Central memory CD4-positive, alpha-beta T cell (primary cell): ENCODE measurements at places on chromosomes 1 and 21.
A peak's percentile ranks its signal among the peaks of the same experiment; 100 is the strongest.

- no peak for DNase-seq
Observed at GRCh38 chr1:113423826-113424225, 33.5 kb downstream of the MAGI3 start.

GRCh38 chr1:13754510-13755103 is 54.6 kb downstream of the PRDM2 start:
- no peak for DNase-seq

GRCh38 chr1:182244451-182244850 is 147.1 kb downstream of the GLUL start:
- no peak for DNase-seq

GRCh38 chr1:43466403-43466802 is 12.7 kb upstream of the HYI start:
- no peak for DNase-seq

GRCh38 chr1:19476450-19477190 is 8.7 kb downstream of the CAPZB start:
- DNase-seq, result peak; percentile 48

GRCh38 chr1:32406629-32407111 is 12.4 kb upstream of the BSDC1 start:
- no peak for DNase-seq

- DNase-seq, result no peak
Observed at GRCh38 chr1:182817802-182818201, 21.3 kb upstream of the DHX9 start.

DNA sequence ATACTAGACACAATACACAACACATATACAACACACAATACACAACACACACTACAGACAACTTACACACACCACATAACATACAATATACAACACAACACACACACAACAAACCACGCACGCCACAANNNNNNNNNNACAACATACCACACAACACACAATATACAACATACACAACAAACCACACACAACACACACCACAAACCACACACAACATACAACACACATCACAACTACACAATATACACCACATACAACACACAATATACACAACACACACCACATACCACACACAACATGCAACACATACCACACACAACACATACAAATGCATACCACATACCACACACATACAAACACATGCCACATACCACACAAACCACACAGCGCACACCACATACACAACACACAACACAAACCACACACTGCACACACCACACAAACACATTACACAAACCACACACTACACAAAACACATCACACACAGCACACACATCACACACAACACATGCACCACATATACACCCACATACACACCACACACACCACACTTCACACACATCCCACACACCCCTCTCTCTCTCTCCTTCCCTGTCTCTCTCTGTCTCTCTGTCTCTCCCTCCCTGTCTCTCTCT is 108.3 kb downstream of the ETS2 start:
- DNase-seq, result no peak

GRCh38 chr1:211520641-211521040 is 28.7 kb upstream of the RD3 start:
- DNase-seq, result no peak

DNA sequence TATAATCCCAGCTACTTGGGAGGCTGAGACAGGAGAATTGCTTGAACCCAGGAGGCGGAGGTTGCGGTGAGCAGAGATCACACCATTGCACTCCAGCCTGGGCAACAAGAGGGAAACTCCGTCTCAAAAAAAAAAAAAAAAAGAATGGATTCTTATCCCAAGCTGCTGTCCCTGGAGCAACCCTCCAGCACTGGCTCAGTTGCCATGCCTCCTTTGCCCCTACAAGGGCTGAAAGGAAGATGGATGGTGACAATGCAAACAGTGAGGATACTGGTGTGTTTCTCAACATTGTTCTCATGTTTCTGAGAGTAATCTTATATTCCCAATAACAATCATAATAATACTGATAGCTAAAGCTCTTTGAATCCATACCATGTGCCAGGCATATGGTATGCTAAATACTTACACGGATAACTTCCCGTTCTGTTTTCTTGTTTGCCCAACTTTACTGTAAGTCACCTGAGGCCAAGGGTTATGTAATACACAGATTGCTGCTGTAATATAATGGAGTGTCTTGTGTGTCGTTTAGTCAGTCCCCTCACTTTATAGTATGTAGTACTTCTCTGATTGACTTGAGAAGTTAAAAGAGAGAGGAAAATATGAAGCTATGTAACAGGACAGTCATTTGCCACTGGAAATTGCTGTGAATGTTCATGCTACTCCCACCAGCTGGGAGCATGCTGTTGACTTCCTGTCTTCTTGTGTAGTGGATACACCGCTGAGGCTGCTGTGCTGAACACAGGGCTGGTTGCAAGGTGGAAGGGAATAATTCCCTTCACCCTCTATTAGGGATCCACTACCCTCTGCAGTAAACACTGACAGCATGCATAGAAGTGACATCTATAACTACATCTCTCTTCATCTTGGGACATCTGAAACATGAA is 153.6 kb downstream of the CNIH3 start:
- DNase-seq, result no peak

- no peak for DNase-seq
Observed at GRCh38 chr1:22741118-22741517, 30.5 kb downstream of the EPHB2 start.

- DNase-seq, result no peak
Observed at GRCh38 chr1:181906631-181907030, 154.9 kb downstream of the ZNF648 start.

DNA sequence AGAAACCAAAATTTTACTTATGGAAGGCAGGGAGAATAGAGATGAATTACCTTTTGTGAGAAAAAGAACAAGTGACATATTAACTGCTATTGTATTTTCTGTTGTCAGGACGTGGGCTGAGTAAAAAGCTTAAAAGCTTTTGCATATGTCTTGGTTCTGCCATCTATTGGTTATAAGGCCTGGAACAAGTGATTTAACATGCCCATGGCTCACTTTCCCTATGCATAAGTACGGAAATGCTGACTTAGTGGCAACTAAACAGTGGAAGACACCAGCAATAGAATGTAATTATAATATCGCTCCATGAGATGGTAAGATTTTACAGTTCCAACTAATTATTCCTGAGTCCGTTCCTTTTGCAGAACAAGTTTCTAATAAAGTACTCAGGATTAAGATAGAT is 6.7 kb upstream of the CTSS start:
- DNase-seq, result no peak

- no peak for DNase-seq
Observed at GRCh38 chr1:81672766-81673165, 128.0 kb upstream of the ADGRL2 start.

DNA sequence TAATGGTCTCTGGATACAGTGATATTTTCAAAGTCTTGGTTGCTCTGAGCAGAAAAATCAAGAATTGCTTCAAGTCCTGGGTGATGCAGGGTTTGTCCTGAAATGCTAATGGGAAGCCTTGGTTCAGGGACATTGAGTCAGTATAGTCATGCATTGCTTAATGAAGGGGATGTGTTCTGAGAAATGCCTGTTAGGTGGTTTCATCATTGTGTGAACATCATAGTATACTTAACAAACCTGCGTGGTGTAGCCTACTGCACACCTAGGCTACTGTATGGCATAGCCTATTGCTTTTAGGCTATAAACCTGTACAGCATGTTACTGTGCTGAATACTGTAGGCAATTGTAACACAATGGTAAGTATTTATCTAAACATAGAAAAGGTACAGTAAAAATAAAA is 36.4 kb downstream of the TBCE start:
- no peak for DNase-seq

- no peak for DNase-seq
Observed at GRCh38 chr1:212574732-212575131, 33.8 kb upstream of the ATF3 start.

- DNase-seq, result no peak
Observed at GRCh38 chr1:70504821-70505193, 93.7 kb downstream of the CTH start.

- no peak for DNase-seq
Observed at GRCh38 chr1:115987623-115988022, 11.3 kb downstream of the SLC22A15 start.

GRCh38 chr1:153774026-153774595 is 1.1 kb upstream of the SLC27A3 start:
- no peak for DNase-seq

DNA sequence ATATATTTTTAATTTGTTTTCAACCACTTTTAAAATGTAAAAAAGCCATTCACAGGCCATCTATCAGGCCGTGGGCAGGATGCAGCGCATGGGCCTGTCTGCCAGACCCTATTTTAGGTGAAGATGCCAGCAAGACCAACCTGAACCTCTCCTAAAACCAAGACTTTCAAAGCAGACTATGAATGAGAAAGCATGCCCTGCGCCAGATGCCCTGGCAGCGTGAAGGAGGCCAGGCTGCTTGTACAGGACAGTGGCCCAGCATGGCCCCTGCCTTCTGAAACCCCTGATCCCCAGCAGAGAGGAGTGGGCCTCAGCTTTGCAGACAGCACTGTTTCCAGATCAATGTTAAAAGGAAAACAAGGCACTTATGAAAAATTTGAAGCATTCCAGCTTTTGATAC is 31.6 kb downstream of the WDR4 start:
- DNase-seq, result no peak

GRCh38 chr1:243256590-243256989 is 749 bp downstream of the SDCCAG8 start:
- DNase-seq, result no peak

- DNase-seq, result no peak
Observed at GRCh38 chr1:1205769-1206375, 520 bp downstream of the TNFRSF18 start.

GRCh38 chr1:45971335-45971734 is 161.1 kb downstream of the PIK3R3 start:
- no peak for DNase-seq

DNA sequence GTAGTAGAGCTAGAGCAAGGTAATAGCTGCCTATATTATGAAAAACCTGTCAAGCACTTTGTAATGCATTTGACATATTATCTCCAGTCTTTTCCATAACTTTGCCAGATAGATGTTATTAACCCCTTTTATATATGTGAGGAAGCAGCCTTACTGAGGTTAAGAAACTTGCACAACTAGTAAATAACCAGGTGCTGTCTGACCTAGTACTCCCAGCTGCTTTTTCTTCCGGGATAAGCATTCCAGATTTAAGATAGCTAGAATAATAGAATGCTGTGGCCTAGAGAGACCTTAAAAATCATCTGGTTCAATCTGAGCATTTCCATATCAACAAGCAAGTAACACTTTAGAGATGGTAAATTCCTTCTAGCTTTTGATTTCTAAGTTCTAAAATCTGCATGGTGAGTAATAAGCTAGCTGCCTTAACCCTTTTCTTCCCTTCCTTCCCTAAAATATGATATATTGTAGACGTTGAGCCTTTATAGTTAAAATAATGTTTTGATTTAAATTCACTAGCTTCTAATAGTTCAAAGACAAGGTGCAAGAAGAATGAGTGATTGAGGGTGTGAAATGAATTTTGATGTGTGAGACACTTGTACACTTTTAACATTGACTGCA is 1.8 kb downstream of the SH3GLB1 start:
- no peak for DNase-seq

- DNase-seq, result no peak
Observed at GRCh38 chr21:39503123-39503762, 51.5 kb downstream of the SH3BGR start.

GRCh38 chr1:160682983-160683865 is 28.4 kb downstream of the CD48 start:
- peak; percentile 42 for DNase-seq

- DNase-seq, result no peak
Observed at GRCh38 chr1:11065796-11066195, 6.0 kb upstream of the SRM start.

DNA sequence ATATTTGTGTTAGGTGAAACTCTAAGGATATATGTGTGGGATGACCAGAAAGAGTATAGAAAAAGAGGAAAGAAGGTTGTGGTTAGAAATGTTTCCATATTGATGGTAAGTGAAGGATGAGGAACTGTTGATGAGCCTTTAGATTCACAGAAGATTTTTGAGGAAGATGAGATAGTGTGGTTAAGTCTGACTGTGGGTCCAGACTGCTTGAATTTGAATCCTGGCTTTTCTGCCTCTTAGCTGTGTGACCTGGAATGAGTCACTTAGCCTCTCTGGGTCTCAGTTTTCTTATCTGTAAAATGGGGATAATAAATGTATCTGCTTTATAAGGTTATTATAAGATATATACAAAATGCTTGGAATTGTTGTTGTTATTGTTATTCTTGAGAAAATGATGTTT is 27.5 kb downstream of the RGL1 start:
- no peak for DNase-seq

DNA sequence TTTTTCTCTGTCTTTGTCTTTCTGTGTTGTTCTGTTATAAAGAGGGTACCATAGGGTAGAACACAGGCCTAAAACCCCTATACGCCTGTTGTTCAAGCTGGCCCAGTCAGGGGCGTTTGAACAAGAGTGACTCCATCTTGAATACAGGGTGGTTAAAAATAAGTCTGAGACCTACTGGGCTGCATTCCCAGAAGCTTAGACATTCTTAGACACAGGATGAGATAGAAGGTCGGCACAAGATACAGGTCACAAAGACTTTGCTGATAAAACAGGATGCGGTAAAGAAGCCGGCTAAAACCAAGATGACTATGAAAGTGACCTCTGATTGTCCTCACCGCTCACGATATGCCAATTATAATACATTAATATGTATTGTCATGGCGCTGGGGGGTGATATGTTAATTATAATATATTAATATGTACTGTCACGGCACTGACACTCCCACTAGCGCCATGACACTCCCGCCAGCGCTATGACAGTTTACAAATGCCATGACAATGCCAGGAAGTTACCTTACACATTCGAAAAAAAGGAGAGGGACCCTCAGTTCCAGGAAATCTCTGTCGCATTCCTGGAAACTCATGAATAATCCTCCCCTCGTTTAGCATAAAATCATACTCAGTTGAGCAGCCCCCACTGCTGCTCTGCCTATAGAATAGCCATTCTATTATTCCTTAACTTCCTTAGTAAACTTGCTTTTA is 58.5 kb upstream of the KLHDC7A start:
- DNase-seq, result no peak

DNA sequence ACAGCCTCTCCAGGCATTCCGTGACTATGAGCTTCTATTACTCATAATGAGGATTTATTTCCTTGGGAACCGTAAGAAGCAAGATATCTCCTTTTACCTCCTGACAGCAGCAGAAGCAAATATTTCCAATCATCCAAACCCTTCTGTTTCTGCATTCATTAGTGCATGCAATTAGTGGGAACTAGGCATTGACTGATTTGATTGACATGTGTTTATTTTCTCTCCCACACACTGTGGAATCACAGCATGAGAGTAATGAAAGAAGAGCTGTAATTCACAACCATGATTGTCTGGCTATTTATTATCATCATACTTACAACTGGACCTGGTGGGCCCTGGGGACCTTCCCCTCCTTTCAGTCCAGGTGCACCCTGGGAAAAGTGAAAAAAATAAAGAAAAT is 146.8 kb downstream of the COL11A1 start:
- DNase-seq, result no peak

GRCh38 chr1:101244842-101245241 is 8.0 kb downstream of the S1PR1 start:
- no peak for DNase-seq
